ENCODE measurements at places on chromosomes 13 and 19.

GRCh38 chr19:29576761-29577648, 29.1 kb upstream of the POP4 start:
- no peak for DNase-seq

GRCh38 chr13:110976785-110977184, 61.9 kb upstream of the ANKRD10 start:
- DNase-seq, result no peak

DNA sequence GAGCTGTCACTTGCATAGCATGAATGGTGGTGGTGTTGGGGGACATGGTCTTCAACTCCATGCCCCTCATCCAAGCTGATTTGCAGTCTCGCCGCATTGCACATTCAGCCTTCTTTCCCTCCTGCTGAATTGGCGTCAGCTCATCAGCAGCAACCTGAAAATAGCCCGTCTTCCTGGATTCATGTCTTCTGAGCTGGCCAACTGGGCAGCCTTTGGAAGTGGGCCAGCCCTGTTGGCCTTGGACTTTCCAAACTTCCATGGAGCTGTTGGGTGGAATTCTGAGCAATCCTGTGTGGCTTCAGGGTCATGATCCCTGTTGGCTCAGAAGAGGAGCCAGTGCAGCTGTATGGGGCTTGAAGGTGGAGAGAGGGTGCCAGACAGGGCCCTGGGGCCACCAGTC, 68.8 kb downstream of the ZNF536 start:
- no peak for DNase-seq

GRCh38 chr19:22603518-22604440, 30.3 kb upstream of the ZNF492 start:
- no peak for DNase-seq

DNA sequence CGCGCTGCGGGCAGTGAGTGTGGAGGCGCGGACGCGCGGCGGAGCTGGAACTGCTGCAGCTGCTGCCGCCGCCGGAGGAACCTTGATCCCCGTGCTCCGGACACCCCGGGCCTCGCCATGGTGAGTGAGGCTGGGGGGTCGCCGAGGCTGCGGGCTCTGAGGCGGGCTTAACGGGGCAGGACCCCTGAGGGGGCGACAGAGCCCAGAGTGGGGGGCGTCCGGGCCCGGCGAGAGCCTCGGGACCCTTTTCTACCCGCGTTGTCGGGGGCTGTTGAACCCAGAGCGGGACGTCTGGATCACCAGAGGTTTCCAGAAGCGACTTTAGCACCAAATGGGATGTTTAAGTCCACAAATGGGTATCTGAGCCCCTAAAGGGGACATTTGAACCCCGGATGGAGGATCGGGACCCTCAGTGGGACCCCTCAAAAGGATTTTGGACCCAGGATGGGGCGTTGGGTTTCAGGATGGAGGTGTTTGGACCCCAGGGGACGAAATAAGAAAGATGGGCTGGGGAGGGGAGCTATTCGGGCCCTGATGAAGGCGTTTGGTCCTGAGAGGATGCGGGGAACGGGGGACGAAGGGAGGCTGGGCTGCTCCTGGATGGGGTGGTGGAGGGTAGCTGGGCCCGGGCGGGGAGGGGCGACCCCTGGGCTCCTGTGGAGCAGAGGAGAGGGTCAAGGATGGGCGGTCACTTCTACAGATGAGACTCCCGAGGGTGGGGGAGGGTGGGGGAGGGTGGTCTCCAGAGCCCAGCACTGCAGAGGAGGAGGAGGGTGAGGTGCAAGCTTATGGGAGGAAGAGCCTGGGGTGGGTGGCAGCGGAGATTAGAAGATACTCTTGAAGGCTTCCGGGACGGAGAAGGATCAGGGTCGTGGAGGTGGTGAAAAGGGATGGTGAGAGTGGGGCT, at the start of gene CALM3:
Gene CALM3 (plus strand): TSS at position 13 of the 907 bp plus-strand sequence. CDS start 105 bp downstream, at position 118.
- DNase-seq, result no peak

DNA sequence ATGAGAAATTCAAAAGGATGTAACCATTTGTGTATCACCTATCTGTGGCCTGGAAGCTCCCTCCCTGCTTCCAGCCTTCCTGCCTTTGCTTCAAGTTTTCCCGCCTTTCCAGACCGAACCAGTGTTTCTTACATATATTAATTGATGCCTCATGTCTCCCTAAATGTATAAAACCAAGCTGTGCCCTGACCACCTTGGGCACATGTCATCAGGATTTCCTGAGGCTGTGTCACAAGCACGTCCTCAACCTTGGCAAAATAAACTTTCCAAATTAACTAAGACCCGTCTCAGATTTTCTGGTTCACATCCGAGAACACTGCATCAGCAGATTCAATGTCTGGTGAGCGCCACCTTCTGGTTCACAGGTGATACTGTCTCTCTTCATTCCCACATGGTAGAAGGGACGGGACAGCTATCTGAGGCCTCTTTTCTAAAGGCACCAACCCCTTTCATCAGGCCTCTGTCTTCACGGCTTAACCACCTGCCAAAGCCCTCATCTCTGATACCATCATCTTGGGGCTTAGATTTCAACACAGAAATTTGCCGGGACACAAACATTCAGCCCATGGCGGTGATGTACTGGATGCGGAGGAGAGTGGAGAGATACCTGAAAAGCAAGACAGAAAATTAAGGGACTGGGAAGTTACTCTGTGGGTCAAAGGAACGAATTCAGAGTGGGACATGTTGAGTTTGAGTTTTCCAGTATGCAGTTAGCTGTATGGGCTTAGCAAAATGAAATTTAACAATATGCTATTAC, 58.7 kb upstream of the PABPC3 start:
- DNase-seq, result peak; percentile 78

GRCh38 chr19:33242911-33243310, 17.3 kb upstream of the SLC7A10 start:
- DNase-seq, result no peak

GRCh38 chr13:79346300-79346914, 59.6 kb downstream of the RBM26 start:
- no peak for DNase-seq

- DNase-seq, result no peak
Observed at GRCh38 chr13:61202042-61202441, 213.6 kb downstream of the PCDH20 start.

DNA sequence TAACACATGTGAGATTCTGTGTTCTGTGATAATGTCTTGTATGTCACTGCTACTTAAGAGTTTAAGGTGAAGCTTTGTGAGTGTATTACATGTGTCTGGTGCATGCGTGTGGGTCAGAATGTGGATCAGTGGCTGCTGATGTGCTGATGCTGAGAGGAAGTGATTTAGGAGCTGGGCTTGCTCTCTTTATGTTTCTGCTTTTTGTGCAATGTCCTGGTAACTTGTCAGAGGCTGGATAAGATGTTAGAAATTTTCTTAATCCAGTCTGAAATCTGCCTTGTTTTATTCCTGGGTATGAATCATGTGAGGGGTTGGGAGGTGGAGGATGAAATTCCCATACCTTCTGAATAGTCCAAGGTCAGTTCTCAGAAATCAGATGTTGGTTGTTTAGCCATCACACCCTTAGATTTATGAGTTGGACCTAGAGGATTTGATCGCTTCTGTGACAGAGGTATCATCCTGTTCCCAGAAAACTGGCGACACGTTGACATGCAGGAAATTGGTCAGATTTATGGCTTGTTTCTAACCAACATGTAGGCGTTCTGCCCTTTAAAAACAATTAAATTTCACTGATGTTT, 24.5 kb upstream of the CXCL17 start:
- no peak for DNase-seq

GRCh38 chr13:110683203-110683883, 22.6 kb downstream of the CARS2 start:
- DNase-seq, result peak; percentile 55

All from dermis blood vessel endothelial cell (primary cell).